ENCODE measurements at places on chromosomes 12 and 14.

DNA sequence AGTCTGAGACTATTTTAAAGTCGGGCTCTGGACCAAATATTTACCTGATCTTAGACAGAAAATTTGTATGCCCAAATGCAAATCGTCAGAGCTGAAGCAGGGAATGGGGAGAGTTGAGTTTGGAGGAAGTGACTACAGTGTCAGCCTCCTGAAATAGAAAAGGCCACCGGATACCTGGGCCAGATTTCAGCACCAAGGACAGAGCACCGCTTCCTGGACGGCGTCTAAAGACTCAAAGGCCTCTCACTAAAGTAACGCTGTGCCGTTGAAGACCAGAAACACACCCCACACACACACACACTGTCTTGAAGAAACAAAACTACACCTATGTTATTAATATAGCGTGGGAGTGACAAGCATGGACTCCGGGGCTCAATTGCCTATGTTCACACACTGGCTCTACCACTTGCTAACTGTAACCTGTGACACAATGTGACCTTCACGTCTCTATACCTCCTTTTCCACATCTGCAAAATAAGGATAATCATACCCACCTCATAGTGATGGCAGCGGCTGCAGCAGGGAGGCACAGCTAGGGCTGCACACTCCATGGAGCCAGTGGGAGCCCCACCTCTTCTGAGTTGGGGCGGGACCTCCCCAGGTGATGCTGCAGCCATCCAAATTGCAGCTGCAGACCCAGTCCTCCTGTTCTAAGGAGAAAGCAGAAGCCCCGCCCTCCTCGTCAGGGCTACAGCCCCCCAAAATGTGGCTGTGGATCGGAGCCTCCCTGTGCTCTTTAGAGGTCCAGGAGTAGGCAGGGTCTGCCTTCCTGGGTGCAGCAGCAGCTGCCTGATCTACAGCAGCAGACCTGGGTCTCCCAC, 35.6 kb downstream of the KRT76 start:
- DNase-seq, result no peak

GRCh38 chr14:100860556-100861187, 34.8 kb downstream of the MEG3 start:
- DNase-seq, result no peak

- DNase-seq, result peak; percentile 56
Observed at GRCh38 chr14:33792720-33793368, 158.0 kb downstream of the EGLN3 start.

GRCh38 chr12:65881965-65882413, 57.7 kb downstream of the HMGA2 start:
- no peak for DNase-seq

- no peak for DNase-seq
Observed at GRCh38 chr12:15545334-15545733, 223.0 kb downstream of the PTPRO start.

DNA sequence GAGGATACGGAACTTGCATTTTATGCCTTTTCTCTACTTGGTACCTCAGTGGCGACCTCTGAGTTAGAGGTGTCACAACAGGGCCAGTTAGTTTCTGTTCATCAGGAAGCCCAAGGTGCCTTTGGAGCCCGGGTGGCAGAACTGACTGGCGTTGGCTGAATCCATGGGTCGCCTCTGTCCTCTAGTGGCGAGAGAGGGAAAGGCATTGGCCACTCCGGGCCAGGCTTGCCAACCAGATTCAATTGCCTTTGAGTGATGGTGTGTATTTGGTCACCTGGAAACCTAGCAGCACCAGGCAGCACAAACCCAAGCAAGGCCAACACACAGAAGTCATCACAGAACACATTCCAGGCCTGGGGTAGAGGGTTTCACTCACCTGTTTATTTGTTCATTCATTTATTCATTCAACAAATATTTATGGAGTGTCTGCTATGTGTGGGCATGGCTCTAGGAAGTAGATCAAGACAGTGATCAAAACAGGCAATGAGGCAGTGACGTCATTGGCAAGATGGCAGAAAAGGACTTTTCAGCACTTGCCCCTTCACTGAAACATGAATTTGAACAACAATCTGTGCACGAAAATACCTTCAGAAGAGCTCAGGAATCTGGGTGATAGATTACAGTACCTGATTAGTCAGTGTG, 40.5 kb upstream of the KCNA5 start:
- no peak for DNase-seq

DNA sequence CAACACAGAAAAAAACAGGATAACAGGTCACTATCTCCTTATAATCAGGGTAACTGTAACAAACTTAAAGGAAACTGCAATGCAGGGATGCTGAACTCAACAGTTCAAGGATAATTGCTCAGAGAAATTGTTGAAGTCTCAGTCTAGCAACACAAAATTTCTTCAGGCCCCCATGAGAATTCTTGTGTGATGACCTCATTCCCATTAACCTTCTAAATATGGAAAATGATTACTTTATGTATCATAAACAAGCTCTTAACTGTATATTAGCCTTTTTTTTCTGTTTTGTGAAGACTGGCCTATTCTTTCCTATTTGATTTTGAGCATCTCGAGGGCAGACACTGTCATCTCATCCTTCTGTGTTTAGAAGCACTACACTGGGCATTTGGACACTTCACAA, 47.1 kb downstream of the IGF1 start:
- no peak for DNase-seq

DNA sequence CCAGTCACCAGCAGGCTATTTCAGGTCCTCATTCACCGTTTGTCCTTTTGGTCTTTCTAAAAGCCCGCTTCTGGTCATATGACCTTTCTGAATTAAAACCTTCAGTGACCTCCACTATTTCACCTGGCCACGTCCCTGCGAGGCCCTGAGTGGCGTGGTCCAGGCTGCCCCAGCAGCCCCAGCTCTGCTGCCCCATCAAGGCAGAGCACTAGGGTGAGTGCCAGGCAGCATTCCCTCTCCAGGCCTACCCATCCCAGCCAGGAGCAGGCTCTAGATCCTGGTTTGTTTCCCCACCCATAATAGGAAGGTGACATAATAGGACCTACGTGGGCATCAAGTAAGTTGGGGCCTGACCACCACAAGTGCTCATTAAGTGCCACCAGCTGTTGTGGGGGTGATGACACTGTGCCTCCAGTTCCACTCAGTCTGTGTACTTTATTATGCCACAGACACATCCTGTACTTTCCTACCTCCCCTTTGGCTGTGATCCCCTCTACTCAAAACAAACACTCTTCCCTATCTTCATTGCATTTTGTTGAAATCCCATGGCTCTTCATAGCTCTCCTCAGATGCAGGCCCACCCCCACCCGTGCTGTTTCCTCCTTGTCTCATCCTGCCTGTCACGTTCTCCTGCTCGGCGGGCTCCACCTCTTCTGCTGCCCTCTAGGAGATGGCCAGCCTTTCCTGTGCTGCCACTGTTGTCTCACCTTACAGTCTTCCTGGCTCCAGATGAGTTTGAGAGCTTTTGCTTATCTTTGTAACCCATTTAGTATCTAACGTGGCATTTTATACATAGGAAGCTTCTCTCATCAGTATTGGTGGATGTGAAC, 21.4 kb downstream of the CKB start:
- no peak for DNase-seq

DNA sequence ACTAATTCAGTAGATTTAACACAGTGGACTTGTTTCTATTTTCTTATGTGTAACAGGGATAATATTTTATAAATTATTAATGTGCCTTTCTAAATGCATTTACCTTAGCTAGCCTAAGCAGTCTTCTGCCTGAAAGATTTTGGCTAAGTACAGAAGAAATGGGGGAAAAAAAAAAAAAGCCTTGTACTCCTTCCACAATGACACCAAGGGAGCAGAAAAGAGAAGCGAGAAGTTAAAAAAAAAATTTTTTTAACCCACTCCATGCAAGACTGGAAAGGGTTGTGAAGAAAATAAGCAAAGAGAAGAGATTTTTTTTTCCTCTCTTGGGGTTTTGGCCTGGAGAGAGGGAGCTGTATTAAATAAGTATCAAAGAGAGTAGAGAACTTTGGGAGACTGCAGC, 28.7 kb downstream of the NELL2 start:
- DNase-seq, result no peak

DNA sequence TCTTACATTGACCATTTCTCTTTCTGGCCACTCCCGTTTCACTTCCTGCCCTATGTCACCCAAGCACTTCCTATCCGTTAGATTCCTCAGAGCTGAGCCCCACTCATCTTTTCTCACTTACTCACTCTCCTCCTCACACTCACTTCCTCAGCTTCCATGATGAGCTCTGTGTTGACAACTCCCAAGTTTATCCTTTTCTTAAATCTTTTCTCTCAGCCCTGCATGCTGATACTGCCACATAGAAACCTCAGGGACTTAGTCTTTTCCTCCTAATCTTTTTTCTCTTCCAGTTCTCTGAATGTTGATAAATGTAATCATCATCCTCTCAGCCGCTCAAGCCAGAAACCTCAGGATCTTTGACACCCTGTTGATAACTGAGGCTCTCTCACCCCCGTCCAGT, 99.6 kb downstream of the ANO6 start:
- DNase-seq, result no peak

Measured in AG09319 (cell line).